NB4 (cell line): ENCODE measurements at places on chromosomes 3 and 15.

- DNase-seq: no peak
Observed at GRCh38 chr15:66982816-66983215, 82.6 kb upstream of the SMAD3 start.

DNA sequence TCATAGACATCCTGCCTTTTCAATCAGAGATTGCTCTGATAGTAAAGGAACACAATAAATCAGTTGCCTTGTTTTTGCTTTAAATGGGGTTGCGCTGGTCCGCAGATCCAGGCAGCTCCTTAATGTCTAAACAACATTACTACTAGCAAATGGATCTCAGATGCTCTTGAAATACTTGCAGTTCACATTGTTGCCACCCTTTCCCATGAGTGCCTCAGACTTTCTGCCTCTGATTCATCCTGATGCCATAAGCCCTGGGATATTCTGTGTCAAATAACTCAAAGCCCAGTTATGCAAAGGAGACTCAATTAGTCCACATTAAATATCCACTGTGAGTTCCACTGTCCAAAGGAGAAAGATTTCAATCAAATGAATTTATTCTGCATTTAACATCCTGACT, 196.7 kb downstream of the PLCH1 start:
- no peak for DNase-seq

GRCh38 chr3:127821394-127821793, 921 bp downstream of the MGLL start:
- DNase-seq: peak; percentile 29

- DNase-seq: no peak
Observed at GRCh38 chr15:101486696-101487459, 2.6 kb downstream of the PCSK6 start.

DNA sequence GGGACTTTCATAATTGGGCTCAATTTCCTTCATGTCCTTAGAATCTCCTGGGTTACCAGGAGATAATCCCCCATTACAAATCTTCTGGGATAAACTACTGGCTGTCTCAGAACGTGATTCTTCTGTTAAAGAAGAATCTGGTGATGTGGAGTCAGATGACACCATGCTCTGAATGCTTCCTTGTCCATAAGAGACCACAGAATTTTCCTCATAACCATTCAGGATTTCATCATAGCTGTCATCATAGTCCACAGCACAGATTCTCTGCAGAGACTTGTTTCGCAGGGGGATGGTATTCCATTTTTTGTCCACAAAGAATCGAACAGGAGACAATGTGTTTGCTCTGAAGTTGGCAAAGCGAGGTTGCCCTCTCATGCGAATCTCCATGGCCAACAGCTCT, 109.8 kb upstream of the TSPAN3 start:
- peak; percentile 8 for DNase-seq

- no peak for DNase-seq
Observed at GRCh38 chr15:93779341-93779740, 452.0 kb upstream of the MCTP2 start.

- DNase-seq: peak; percentile 85
Observed at GRCh38 chr3:48989796-48990635, at the start of gene P4HTM. TSS of gene P4HTM (plus strand) at chr3:48990241. CDS start at chr3:48990257, 16 bp downstream.

- no peak for DNase-seq
Observed at GRCh38 chr3:171193693-171194092, 167.2 kb upstream of the SLC2A2 start.

- DNase-seq: no peak
Observed at GRCh38 chr15:85474700-85475316, 94.4 kb downstream of the AKAP13 start.

GRCh38 chr3:149415484-149415883, 38.0 kb upstream of the TM4SF1 start:
- no peak for DNase-seq

DNA sequence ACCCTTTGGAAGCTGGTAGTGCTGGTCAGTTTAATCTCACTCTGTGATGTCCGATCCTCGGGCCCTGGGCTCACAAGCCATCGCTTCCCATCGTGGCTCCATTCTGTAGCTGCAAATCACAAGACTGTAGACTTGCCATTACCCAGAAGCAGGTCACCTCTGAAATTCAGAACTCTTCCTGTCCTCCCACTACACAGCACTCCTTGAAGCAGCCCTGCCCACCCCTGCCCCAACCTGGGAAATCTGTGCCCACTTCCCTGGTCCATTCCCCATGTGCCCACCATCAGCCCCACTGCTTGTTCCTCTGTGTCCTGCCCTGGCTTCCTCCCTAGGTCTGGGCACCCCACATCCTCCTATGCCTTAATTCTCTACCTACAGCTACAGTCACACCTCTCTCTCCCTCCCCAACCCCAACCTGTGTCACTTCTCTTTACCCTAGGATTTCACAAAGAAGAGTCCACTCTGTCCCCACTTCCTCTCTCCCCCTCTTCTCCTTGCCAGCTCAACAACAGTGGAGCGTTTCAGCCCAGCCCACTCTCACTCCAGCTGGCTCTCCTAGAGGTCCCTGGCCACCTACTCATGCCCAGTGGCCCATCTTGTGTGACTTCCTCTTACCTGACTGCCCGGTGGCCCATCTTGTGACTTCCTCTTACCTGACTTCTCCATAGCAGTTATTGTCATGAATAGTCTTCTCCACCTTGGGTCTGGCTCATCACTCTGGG, 8.3 kb downstream of the ZNF710 start:
- peak; percentile 24 for DNase-seq

- DNase-seq: peak; percentile 61
Observed at GRCh38 chr3:158539414-158540014, 31.5 kb upstream of the MLF1 start.

DNA sequence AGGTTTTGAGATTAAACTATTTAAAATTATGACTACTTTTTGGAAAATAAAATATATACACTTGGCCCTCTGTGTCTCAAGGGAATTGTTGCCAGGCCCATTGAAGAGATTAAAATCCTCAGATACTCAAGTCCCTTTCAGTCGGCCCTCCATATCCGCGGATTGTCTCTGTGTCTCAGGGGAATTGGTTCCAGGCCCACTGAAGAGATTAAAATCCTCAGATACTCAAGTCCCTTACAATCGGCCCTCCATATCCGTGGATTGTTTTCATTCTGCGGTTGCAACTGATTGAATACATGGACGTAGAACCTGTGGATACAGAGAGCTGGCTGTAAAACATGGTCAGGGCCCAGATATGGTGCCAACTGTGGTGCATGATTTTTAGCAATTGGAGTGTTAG, 15.7 kb upstream of the LRCH3 start:
- no peak for DNase-seq

- no peak for DNase-seq
Observed at GRCh38 chr3:10470120-10471053, 35.0 kb downstream of the ATP2B2 start.

- DNase-seq: no peak
Observed at GRCh38 chr3:83948771-83949170, 1010.0 kb upstream of the CADM2 start.

DNA sequence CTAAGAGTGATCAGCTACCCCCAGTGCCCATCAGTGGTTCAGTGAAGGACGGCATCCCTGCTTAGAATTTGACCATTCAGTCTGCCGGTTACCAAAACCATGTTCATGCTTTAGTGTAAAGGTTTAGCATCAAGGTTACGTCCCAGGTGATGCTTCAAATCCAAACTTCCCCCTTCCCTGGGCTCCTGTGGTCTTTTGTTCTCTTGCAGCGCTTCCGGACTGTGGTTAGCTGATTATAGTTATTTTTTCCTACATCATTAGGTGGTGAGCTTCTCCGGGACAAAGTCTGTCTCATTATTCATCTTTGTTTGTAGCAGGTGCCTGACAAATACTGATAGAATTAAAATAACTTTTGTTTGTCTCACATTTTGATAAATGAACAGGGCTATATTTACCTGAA, 28.3 kb upstream of the MYZAP start:
- no peak for DNase-seq

- DNase-seq: no peak
Observed at GRCh38 chr3:58163234-58163633, 47.5 kb downstream of the DNASE1L3 start.

DNA sequence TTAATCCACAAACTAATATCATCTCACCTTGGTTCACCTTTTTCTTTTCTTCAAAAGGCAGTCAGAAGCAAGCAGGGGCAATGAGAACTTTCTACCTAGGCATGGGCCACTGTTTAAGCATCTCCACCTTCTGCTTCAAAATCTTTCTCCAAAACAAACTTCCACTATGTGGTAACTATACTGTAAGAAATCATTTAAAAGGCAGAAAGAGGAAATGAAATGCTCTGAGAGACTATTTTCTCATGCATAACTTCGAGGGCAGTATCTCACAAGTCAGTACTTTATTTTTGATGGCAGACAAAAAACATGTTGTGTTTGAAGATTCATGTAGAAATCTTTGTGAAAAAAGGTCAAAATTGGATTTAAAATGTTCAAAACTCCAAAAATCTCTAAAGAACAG, 419.7 kb downstream of the ZBTB20 start:
- DNase-seq: no peak

- DNase-seq: no peak
Observed at GRCh38 chr15:63082366-63082765, 39.3 kb upstream of the LACTB start.

- DNase-seq: peak; percentile 23
Observed at GRCh38 chr3:112778353-112778948, 68.2 kb downstream of the CD200R1L start.

DNA sequence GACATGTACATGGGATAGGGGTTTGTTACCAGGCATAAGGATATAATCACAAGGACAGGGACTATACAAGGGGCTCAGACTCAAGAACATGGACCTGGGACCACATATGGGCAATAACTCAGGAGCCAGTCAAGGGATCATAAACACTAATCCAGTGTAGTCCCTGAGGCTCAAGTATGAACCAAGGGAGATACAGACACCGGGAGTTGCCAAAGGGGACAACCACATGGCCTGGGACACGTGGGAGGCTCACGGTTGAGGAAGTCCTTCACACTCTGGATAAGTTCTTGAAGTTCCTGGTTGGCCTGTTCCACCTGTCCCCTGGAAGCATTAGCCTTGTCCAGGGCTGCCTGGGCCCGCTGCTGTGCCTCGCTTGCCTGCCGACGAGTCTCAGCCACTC, 1.8 kb upstream of the USP19 start:
- peak; percentile 25 for DNase-seq

- DNase-seq: no peak
Observed at GRCh38 chr15:35252351-35252865, 167.3 kb upstream of the NANOGP8 start.

DNA sequence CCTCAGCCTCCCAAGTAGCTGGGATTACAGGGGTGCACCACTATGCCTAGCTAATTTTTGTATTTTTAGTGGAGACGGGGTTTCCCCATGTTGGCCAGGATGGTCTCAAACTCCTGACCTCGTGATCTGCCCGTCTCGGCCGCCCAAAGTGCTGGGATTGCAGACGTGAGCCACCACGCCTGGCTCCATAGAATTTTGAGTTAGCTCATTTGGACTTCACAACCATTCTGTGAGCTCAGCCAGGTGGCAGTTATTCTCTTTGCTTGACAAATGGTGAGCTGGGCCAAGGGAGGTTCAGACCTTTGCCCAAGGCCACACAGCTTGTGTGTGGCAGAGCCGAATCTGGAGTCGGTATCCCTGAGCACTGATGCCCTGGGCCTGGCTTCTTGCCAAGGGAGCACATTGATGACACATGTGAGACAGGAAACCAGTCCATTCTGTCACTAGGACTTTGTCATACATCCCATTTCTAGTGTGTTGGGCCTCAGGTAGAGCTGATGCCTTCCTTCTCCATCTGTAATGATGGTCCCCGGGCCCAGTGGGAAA, 17.6 kb downstream of the PODXL2 start:
- no peak for DNase-seq
